Stimulated activated CD4-positive, alpha-beta T cell treated with anti-CD3 and anti-CD28 coated beads, TNF-alpha, amount 100 ng/mL, for 4 hours (primary cell): ENCODE measurements at places on chromosomes 11 and 22.

- no peak for DNase-seq
Observed at GRCh38 chr11:100883830-100884229, 196.7 kb downstream of the ARHGAP42 start.

- DNase-seq: peak; percentile 36
Observed at GRCh38 chr11:120235024-120235628, 4.8 kb upstream of the POU2F3 start.

DNA sequence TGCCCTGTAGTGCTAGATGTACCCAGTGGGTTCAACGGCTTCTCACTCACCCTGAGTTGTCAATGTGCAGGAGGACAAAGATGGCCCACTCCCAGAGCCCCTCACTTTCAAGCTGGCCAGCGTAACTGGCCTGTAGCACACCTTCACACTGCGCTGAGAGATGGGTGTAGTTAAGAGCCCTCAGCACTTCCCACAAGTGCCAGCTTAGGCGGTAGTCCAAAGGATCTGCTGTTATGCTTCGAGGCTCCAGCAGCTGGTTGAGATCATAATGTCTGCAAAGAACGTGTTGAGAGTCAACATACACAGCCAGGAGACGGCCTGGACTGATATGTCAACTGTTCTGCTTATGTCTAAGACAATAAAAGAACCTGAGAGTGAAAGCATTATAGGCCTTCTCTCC is 14.7 kb upstream of the CHRNA10 start:
- DNase-seq: no peak

DNA sequence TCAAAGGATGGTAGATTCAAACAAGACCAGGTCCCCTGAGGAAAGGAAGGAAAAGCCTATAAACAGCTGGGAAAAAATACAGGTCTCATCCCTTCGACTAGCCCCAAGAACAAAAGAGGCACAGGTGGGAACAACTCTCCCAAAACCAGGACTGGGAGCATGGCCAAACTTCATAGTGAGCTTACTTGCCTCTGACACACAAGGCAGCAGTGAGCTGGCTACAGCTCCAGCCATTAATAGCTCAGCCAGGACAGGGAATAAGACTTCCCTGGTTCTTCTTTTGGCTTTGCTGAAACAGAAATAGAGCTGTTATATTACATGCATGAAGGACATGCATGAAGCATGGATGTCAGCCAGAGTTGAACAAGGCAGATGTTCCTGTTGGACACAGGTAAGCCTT is at the start of gene OR10A2:
TSS of gene OR10A2 (plus strand) at position 97 of the 400 bp plus-strand sequence. CDS start 6,698 bp downstream, outside the sequence.
- no peak for DNase-seq

GRCh38 chr11:122668562-122669090 is 13.1 kb downstream of the UBASH3B start:
- no peak for DNase-seq

DNA sequence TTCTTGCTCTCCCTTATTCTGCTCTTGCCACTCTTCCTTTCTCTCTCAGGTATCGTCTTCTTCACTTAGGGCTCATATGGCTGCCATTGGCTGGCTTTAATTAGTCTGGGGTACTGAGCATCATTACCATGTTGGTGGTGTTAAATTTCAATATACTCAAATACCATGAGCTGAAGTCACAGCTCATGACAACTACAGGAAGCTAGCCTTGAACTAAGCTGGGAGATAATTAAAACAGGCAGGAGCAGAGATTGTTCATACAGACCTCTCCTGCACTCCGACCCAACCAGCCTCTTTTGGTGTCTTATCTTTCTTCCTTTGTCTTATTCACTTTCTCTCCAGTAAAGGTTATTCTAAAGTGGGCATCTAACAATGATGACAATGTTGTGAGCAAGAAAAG is 130.9 kb upstream of the BLID start:
- no peak for DNase-seq

DNA sequence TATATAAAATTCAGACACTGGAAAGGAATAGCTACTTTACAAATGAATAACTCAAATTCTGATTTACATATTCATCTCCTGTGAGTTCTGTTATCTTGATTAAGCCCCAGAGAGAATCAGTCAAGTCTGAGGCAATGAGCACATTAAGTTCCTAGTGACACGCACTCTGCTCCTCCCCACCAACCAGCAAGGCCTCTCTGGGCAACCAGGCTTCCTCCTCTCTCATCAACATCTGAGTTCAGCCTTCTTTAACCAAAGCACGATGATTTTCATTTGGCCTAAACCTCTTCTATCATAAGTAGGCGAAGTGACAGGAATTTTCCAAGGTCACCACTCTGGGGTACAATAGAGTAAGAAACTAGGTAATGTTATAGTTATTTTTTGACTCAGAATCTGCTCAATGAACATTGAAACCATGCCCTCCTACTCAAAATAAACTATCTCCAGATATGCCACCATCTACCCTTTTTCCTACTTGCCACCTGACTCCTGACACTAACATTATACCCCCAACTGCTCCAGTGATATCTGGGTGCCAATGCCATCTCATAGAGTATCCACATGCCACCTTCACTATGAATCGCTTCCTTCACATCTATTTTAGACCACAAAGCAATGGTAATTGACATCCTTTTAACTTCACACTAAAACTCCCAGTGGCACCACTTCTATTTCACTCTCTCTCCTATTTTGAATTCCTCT is 114.8 kb downstream of the FAM76B start:
- no peak for DNase-seq

GRCh38 chr11:118619444-118620197 is 12.2 kb downstream of the PHLDB1 start:
- no peak for DNase-seq

GRCh38 chr11:45543808-45544422 is 121.5 kb downstream of the CHST1 start:
- DNase-seq: no peak

GRCh38 chr11:59754859-59755700 is at the start of gene STX3:
STX3 (plus strand) TSS chr11:59755376; CDS start chr11:59755606, 230 bp downstream.
- peak; percentile 45 for DNase-seq

DNA sequence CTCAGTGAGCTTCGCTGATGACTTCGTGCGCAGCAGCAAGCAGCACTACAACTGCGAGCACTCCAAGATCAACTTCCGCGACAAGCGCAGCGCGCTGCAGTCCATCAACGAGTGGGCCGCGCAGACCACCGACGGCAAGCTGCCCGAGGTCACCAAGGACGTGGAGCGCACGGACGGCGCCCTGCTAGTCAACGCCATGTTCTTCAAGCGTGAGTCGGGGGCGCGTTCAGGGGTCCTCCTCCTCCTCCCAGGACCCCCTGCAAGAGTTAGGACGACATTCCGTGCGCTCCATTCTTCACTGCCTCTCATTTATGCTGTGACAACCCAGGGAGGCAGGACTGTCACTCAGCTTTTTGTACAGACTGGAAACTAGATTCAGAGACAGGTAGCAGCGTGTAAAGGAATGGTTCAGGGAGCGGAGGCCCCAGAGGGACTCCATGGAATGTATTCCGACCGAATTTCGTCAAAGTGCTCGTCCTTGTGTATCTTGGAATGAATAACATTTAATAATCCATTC is 4.8 kb downstream of the SERPINH1 start:
- no peak for DNase-seq

DNA sequence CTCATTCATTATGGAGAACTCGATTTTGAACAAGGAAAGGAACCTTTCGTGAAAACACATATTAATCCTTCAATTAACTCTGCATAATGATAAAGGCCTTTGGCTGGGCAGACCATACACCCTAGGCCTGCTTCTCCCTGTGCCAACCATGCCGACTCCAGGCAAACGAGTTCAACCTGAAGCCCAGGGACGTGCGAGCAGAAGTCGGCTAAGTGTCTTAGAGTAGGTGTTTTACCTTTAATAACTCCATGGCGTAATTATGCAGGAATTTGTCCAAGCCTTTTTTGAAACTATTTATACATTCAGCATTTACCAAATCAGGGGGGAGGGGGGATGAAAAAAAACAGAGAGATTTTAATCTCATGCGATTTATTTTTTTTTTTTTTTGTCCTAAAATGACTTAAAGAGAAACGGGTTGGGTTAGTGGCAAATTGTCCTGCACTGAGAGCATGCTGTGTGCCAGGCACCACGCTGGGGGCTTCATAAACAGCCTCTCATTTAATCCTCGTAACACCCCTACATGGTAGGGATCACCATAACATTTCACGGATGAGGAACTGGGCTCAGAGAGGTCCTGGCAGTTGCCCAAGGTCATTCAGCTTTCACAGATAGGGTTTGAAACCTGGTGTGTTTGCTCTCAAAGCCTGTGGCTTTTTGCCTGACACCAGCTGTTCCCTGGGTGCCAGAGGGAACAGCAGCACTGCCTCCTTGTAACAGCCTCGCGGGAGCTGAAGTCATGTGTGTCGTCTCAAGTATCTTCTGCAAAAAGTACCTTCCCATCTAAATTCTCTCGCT is 423.9 kb downstream of the MN1 start:
- no peak for DNase-seq

GRCh38 chr11:19792510-19792909 is 79.9 kb downstream of the NAV2 start:
- DNase-seq: no peak

- DNase-seq: no peak
Observed at GRCh38 chr11:626475-627307, at the start of gene SCT. SCT (minus strand) TSS chr11:627181; CDS start chr11:627143, 38 bp downstream.

DNA sequence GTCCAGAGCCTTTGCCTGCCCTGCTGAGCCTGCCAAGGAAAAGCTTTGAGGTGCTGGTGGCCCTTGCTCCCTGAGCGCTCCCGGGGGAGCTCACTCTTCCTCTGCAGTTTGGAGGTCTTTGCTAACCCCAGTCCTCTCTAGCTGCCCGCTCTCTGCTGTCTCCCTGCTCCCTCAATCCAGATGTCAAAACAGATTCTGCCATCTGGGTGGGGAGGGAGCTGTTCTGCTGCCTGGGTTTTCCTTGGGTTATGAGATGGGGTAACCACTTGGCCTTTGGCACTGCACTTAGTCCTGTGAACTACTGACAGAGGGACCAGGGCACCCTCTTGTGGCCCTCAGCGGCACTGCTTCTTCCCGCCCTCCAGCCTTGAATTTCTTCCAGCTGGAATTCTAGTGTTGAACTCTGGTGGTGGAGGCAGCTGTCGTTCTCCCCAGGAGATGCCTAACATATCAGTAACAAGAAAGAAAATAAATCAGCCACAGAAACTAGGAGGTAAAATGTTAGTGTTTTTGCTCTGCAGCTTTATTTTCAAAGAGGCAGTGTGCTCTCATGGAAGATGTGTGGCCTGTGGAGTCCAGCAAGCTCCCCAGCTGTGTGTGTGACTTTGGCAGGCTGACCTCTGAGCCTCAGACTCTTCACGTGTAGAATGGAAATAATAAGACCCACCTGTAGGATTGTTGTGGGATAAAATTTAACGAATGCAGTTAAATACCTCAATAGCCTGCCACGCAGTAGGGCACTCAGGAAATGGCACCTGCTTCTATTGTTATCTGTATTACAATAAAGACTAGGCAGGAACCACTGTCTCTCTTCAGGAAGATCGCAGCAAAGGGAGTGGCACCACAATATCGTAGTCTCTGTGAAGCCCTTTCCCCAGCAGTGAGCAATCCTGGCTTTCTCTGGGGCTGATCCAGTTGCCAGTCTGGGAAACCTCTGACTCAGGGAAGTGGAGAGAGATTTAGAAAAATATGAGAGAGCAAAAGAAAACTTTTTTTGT is 23.4 kb downstream of the ARFGAP2 start:
- DNase-seq: no peak

DNA sequence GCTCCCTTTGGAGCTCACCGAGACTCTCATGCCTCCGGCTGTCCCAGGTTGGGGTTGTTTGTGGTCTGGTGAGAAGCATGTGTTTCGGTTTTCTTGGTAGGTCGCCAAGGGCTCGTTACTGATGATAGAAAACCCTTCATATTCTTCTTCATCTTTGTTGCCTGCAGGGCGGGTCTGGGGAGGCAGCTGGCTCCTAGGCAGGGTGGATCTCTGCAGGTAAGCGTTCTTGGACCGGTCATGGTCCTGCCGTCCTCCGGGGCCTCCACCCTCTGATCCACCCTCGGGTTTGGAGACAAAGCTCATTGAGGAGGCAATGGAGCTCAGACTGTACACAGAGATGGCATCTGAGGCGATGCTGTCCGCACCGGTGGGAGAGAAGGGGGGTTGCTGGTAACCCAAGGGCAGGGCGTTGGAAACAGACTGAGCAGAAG is 64.3 kb upstream of the PITPNB start:
- DNase-seq: no peak
